ENCODE measurements at places on chromosomes 7 and 10.

DNA sequence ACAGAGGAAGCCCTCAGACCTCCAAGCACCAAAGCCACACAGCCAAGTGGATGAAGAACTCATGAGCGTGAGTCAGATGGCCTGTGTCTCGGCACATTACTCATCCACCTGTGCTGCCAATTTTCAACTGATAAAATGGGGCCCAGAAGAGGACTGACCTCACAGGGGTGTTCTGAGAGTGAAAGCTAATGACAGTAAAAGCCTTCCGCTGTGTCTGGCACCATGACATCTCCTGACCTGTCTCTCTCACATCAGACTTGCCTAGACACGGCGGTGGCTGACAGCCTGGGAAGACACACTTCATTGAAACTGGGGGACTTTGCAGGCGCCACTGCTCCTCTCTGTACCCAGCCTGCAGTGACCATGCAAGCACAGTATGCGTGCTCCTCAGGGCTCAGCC lies 8.3 kb upstream of the SLC18A3 start:
- no peak for DNase-seq

- no peak for DNase-seq
Measured at GRCh38 chr7:2876031-2876731, 32.1 kb upstream of the GNA12 start.

GRCh38 chr10:22349755-22350154 lies 4.5 kb downstream of the SPAG6 start:
- DNase-seq, result no peak

GRCh38 chr10:69460576-69461242 lies 9.4 kb downstream of the TSPAN15 start:
- DNase-seq, result no peak

GRCh38 chr7:2632733-2633537 lies 1.1 kb downstream of the TTYH3 start:
- DNase-seq, result no peak

DNA sequence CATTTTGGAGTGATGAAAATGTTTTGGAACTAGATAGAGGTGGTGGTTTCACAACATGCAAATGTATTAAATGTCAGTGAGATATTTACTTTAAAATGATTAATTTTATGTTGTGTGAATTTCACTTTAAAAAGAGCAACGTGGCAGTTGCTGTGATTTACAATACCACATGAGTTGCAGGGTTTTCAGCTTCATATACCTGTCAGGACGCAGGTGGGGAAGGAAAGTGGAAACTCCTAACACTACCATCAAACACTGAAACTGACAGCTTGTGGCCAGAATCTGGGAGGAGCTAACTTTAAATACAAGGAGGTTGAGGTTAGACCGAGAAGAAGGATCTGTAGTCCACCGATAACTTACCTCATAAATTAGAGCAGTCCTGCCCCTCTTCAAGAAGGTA lies 168.9 kb upstream of the TMEM72 start:
- DNase-seq, result no peak

Measured in stimulated activated CD4-positive, alpha-beta T cell treated with anti-CD3 and anti-CD28 coated beads, Interleukin-1b, Interleukin-23, amount 100 ng/mL, for 1 hour (primary cell).